NCI-H187 (cell line): ENCODE measurements at places on chromosomes 4 and X.

GRCh38 chrX:38347136-38347535 lies 5.3 kb upstream of the OTC start:
- DNase-seq: no peak

- no peak for DNase-seq
These were observed 28.1 kb downstream of the GPAT3 start for GRCh38 chr4:83563998-83564397.

- DNase-seq: no peak
These were observed 25.1 kb upstream of the UGT2B11 start for GRCh38 chr4:69239557-69240168.

- DNase-seq: no peak
These were observed 15.2 kb downstream of the PDLIM3 start for GRCh38 chr4:185520119-185520518.

DNA sequence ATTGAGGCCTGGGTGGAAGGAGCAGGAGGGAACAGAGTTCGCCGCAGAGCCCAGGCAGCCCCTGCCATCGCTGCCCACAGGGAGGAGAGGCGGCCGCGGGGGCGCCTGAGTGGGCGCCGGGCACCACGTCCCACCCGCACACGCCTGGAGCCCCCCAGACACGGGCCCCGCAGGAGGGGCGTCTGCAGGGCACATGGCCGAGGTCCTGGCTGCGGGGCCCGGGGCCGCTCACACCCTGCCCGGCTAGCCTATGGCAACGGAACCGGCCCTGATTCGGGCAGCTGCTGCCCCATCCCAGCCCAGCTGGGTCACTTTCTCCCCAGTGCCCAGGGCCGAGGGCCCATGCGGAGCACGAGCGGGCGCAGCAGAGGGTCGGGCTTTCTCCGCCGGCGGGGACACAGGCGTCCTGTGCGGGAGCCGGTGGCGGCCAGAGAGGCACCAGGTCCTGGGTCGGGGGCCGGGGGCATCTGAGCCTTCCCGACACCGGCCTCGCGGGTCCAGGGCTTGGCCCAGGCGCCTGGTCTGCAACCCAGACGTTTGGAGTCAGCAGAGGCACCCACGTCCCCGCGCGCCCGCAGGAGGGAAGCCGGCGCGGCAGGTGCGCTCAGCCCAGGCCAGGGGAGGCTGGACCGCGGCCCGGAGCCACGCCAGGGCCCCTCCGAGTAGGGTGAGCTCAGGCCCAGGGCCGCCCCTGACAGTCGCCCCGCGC lies 91.2 kb downstream of the FAM53A start:
- DNase-seq: no peak

- no peak for DNase-seq
These were observed 22.7 kb downstream of the PSAPL1 start for GRCh38 chr4:7411896-7412553.

GRCh38 chr4:52838729-52839586 lies 23.2 kb upstream of the RASL11B start:
- DNase-seq: no peak

DNA sequence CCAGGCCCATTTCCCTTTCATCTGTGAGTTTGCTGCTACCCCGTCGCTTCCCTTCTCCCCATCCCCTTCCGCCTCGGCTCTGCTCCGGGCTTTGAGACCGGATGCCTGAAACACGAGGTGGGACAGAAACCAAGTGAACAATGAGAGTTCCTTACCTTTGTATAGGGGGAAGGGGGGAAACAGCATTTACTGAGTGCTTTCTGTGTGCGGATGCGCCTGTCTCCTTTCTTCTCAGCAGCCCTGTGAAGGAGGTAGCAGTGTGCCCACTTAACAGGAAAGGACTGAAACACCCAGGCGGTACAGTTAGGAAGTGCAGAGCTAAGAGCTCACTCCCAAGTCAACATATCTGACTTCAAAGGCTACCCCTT lies 43.2 kb upstream of the TMSB15B start:
- DNase-seq: no peak

DNA sequence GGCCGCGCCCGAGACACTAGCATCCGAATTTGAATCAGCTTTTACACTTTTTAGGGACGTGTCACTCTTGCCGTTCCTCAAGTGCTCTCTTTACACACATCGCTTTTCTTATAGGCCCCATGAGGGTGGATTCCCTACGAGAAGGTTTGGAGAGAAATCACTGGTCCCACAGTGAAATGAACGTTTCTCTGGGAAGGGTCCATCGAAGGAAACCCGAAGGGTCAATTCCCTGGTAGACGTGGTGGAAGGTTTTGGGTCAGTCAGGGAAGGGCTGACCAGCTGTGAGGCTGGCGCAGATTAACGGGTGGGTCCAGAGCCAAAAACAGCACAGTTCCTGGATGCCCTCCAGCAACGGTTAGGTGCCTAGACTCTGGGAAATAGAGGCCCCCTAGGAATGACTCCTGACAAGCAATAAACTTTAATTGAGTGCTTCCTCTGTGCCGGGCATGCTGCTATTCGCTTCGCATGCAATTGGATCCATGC lies 35.9 kb downstream of the ETDC start:
- no peak for DNase-seq

GRCh38 chr4:55781812-55782211 lies 37.8 kb upstream of the EXOC1L start:
- no peak for DNase-seq

GRCh38 chr4:24471486-24472160 lies 112.7 kb downstream of the DHX15 start:
- no peak for DNase-seq

DNA sequence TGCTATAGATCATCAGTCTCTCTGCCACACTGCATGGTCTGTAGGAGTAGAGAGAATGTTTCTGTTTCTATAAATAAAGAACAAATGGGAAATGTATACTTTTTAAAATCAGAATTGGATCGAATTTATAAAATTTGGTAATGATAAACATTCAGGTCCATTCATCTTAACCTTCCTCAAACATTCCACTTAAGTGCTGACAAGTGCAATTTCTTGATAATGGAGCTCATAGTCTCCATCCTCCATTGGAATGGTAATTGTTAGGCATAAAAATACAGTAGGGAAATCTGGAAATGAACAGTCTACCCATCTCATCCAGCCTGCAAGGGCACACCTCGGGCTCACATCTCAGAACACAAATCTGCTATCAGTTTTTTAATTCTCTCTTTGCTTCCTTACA lies 122.6 kb upstream of the PACRGL start:
- no peak for DNase-seq

GRCh38 chrX:130086447-130087206 lies 23.7 kb downstream of the ELF4 start:
- DNase-seq: peak; percentile 60

DNA sequence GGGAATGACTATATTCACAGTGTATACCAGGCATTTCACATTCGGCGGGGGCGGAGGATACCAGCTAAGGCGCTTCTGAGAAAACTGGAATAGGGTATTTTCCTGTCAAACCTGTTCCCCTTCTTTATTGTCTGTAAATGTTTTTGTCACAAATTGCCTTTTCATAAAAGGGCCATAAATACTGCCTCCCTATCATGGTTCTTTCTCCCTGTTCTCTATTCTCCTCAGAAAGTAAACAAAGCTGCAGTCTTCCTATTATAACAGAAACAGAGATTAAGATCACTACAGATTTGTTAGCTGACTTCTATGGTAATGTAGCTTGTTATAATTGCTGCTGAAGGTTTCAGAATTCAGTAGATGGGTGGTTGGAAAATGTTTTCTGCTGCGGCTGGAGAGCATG lies 32.2 kb downstream of the MID2 start:
- DNase-seq: no peak

GRCh38 chrX:40368611-40369061 lies 212.1 kb upstream of the ATP6AP2 start:
- no peak for DNase-seq

DNA sequence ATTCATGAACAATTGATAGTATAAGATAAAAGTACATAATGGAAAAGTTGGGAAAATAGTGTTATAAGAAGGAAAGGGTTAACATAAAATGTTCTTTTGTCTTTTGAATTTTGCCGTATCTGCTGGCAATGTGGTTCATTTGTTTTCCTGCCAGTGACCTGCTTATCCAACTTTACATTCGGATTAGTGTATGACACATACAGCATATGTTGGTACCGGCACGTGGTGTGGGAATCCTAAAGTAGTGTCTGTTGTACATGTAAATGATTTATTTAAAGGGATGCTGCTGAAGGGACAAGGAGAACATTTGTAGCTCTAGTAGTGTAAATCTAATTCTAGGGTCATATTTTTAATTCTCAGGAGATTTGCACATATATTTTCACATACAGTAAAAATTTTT lies 11.5 kb downstream of the RAB9A start:
- DNase-seq: no peak

GRCh38 chr4:175034986-175035705 lies 117.0 kb downstream of the ADAM29 start:
- no peak for DNase-seq

DNA sequence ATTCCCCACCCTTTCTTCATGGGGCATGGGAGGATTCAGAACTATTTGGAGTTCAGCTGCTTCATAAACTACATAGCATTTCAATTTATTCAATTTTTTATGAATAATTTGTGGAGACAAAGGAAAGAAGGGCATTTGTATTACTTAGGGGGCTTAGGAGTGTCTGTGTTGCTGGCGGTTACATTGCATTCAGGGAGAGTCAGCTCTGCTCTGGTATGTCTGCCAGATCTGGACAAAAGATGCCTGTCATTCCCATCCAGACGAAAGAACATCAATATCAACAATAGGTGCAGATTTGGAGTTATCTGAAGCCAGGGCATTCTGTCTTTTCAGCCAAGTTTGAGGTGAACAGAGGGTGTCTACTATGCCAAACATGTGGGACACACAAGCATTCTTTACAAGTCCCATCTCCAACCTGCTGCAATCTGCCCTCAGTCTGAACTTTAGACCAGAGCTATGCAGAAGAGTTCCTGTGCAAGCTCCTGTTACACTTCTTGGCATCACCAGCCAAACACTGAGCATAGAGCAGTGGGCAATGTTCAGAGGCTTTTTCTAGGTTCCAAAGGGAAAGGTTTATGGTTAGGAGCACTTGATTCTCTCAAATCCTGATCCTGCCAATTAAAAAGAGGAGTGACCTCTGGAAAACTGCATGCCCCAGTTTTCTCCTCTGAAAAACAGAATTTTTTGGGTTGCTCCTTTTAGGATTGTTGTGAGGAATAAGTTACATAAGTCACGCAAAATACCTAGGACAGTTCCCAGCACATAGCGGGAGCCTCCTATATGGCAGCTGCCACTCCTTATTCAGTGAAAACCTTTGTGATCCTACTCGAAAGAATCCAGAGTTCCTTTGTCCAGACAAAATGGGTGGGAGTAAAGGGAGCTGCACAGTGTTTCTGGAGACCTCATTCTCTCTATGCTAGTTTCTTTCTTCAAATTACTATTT lies 719.5 kb upstream of the SLIT2 start:
- no peak for DNase-seq

- DNase-seq: no peak
These were observed 68.0 kb upstream of the HPGD start for GRCh38 chr4:174590336-174590735.

GRCh38 chr4:96406742-96407141 lies 566.8 kb downstream of the PDHA2 start:
- no peak for DNase-seq

DNA sequence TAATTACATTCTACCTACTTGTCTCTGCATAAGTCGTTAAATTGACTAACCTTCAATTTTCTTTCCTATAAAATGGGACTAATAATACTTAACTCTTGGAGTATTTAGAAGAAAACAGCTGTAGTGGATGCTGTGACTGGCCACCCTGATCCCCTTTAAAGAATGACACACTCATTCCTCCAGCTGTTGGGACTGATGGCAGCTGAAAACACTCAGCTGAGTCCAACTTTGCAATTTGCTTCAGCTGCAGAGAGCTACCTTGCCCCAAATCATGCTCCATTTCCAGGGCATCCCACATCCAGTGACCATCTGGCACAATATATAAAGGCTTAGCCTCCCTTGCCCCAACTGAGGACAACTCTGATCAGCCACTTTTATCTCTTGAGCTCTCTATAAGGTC lies 89.1 kb downstream of the MID1IP1 start:
- no peak for DNase-seq

DNA sequence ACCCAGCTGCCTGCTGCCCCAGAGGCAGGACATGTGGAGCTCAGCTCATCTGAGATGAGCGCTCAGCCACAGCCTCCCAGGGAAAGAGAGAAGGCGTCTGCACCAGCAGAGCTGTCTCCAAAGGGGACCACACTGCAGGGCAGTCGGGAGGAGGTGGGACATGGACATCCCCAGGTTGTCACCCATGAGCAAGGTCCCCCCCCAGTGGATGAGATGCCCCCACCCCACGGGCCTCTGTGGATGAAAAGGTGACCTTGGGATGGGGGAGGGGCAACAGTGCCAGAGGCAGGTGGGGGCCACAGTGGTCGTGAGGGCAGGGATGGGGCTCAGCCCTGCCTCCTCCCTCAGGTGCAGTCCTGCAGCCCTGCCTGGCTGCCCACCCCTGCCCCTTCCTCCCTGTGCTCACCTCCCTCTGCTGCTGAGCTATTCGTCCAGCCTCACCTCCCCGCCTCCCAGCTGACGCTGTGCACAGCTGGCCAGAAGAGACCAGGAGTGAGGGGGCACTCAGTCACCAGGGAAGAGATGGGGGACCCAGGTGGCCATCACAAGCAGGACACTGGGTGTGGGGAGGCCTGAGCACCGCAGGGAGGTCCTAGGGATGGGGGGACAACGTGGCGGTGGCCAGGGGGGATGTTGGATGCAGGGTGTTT lies 9.3 kb downstream of the NKX1-1 start:
- no peak for DNase-seq

- no peak for DNase-seq
These were observed 579.5 kb downstream of the GALNTL6 start for GRCh38 chr4:172392741-172393140.

GRCh38 chr4:56723201-56723605 lies 42.1 kb upstream of the HOPX start:
- no peak for DNase-seq

DNA sequence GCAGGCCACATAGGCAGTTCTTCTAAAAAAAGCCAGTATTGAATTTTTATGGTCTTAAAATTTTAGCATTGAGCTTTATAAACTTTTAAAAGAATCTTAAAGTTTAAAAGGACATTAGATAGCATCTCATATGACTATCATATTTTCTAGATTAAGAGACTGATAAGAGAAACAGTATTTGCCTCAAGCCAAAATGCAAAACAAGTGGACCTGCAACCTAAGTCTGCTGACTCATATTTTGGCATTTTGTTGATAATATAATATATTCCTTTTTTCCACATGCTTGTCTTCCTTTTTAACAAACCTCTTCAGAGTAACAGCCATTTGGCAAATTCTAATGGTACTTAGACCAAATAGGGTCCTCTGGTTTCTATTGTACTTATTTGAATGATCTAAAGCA lies 328.5 kb upstream of the GALNTL6 start:
- DNase-seq: no peak

GRCh38 chr4:188078116-188078515 lies 31.3 kb downstream of the TRIML2 start:
- DNase-seq: no peak

DNA sequence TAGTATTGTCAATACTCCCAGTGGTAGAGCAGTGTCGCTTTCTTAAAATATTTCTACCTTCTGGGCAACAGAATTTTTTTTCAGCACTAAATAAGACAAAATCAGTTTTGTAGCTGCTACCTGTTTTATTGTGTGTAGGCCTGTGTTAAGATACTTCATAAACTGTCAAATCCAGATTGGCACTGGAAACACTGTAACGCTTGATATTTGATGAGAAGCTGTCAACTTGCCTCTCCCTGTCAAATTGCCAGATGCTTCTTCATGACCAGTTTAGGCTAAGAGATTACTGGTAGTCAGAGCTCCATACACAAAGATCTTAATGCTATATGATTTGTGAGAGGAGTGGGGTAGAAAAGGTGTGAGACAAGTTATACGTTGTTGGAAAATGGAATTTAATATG lies 17.3 kb downstream of the TRAM1L1 start:
- no peak for DNase-seq
